Activated naive CD8-positive, alpha-beta T cell treated with anti-CD3 and anti-CD28 coated beads, Interleukin-2, amount 50 U/mL, for 16 hours (primary cell): ENCODE measurements at places on chromosomes 1 and 21.
A peak's percentile ranks its signal among the peaks of the same experiment; 100 is the strongest.

GRCh38 chr1:205669341-205670149 lies 10.8 kb downstream of the SLC45A3 start:
- no peak for DNase-seq

GRCh38 chr21:29658934-29659203 lies 280.9 kb downstream of the GRIK1 start:
- no peak for DNase-seq

- DNase-seq, result peak; percentile 2
These were observed 51.8 kb upstream of the GFI1 start for GRCh38 chr1:92538413-92539061.

DNA sequence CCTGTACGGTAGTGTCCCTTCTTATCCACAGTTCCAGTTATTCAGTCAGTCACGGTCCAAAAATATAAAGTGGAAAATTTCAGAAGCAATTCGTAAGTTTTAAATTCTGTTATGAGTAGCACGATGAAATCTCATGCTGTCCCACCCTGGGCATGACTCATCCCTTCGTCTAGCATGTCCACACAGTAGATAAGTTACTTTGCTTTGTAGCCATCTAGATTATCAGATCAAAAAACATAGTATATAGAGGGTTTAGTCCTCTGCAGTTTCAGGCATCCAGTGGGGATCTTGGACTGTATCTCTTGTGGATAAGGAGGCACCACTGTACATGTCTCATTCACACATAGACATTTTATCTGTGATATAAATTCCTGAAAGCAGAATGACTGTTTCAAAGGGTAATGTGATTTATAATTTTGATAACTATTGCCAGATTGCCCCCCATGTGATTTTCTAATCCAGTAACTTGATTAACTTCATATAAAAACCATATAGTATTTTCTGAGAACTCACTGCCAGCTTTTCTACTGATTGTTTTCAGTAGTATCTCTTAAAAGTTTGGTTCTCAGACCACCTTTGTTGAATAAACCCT lies 143.3 kb downstream of the DYRK1A start:
- DNase-seq, result no peak

DNA sequence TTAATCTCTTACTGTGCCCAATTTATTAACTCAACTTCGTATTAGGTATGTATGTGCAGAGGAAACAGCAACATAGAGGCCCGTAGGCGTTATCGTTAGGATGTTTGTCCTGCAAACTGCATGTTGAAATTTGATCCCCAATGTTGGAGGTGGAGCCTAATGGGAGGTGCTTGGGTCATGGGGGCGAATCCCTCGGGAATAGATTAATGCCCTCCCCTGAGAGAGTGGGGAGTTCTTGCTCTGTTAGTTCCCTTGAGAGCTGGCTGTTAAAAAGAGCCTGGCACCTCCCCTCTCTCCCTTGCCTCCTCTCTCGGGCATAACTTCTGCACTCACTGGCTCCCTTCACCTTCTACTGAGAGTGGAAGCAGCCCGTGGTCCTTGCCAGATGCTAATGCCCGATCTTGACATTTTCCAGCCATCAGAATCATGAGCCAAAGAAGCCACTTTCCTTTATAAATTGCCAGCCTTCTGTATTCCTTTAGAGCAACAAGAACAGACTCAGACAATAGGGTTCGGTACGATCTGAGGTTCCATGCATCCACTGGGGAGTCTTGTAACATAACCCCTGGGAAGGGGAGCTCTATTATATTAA lies 149.0 kb upstream of the RAB4A start:
- DNase-seq, result no peak

DNA sequence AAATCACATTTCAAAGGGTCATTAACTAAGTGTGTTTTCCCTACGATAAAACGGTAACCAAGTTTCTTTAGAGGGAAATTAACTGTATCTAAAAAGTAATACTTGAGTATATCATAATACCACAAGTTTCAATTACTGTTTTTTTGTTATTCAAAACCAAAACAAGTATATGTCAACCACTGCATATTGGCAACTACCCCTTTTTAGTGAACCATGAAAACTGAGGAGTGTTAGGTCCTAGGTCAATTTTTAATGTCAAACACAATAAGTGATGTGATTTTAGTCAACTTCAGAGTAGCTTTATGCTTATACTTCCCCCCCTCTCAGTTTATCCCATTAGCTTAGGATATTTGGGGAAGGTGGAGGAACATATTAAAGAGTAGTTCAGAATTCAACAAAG lies 10.4 kb downstream of the NSL1 start:
- no peak for DNase-seq

DNA sequence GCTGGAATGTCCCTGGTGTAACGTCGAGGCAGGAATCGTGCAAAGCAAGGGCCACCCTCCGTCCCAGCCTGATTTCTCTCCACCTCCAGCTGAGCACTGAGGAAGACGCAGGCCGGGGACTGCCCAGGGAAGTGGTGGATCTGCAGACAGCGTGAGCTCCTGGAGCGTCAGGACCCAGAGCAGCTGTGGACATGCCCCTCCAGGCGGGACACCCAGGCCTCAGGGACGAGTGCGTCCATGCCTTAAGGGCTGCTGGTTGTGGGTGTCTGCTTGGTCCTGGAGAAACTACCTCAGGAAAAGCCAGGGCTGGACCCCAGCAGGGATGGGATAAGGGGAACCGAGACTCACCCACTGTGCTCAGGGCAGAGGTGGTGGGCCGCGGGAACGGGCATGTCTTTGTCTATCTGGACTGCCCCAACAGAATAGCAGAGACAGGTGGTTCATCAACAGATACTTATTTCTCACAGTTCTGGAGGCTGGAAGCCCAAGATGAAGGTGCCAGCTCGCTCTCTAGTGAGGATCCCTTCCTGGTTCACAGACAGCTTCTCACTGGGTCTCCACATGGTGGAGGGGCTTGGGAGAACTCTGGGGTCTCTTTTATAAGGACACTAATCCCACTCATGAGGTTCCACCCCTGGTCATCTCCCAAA lies 5.8 kb upstream of the MMEL1 start:
- DNase-seq, result no peak

DNA sequence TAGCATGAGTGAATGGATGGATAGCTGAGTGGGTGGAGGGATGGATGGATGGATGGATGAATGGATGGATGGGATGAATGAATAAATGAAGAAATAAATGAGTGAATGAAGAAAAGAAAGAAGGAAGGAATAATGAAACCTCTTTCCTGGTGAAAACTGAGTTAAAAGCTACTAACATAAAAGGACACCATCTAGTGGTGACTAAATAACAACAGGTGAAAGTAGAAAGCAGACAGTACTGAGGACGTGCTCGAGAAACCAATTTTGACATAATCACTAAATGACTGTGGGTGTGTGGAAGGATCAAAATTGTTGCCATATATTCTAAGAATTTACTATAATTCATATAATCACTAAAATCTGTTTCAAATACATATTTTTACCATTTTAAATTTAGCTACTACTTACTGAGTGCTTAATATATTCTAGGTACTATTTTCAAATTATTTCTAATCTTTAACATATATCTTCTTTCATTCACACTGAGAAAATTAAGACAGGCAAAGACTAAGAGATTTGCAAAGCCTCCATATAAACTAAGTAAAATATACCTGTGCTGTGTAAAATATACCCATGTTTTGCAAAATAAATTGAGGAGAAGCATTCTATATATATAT lies 522.9 kb downstream of the LRRIQ3 start:
- no peak for DNase-seq

DNA sequence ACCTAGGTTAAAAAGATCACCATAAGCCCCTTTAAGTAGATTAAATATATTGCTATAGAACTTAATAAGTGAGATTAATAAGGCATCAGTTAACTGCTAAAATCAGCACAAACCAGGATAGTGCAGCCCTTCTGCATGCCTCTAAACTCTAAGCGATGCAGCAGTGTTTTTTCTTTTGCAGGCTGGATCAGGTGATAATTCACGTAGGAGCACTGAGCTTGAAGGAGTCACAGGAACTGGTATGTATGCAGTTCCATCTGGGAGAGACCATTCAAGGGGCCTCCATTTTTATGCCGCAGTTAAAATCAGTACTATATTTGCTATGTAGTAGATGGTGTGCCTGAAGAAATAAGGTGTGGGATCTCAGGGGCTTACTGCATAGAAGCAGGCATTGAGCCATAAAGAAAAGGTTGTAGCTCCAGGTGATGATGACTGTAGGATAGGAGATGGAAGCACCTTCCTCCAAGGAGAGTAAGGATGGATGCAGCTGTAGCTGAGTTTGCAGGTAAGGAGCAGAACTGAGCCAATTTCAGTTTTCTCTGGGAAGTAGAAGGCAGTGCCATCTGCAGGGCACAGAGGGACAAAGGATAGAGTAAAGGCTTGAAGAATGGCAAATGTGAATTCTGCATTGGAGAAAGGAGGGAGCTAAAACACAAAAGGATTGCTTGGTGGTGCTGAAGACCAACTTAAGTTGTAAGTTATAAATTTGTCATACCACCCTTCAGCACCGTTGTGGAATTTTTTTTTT lies 22.6 kb downstream of the NPL start:
- DNase-seq, result no peak

DNA sequence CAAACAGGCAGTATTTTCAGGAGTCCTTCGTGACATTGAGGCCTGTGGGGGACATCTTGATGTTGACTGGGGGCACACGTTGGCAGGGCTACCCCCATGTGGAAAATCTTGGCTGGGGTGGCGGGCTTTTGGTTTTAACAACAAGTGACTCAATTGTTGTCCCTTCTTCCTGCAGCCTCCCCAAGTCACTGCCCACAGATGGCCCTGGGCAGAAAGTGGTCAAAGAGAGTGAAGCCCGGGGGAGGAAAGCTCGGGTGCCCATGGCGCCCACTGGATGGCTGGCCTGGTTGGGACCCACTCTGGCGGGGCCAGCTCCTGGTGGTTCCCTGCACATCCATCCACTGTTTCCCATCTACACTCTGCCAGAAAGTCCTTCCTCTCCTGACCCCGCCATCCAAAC lies 24.6 kb upstream of the ZNF648 start:
- DNase-seq, result no peak

DNA sequence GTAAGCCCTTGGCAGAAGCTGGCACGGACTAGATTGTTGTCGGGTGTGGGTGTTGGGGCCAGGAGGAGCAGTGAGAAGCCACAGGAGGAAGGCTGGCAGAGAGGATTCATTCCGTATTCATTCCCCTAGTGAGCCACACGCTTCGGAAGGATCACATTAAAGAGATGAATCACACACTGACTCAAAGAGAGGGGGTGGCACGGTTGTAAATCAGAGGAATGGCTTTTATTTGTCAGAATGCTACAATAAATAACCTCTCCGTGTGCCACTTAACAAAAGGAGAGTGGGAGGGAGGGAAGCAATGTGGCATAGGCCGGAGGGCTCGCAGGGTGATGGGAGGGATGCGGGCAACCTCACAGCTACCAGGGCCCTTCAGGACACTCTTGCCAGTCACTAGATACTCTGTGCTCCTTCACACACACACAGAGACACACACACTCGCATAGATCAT lies 135.5 kb downstream of the HIVEP3 start:
- no peak for DNase-seq

GRCh38 chr1:85085417-85085816 lies 37.1 kb upstream of the MCOLN3 start:
- DNase-seq, result no peak

DNA sequence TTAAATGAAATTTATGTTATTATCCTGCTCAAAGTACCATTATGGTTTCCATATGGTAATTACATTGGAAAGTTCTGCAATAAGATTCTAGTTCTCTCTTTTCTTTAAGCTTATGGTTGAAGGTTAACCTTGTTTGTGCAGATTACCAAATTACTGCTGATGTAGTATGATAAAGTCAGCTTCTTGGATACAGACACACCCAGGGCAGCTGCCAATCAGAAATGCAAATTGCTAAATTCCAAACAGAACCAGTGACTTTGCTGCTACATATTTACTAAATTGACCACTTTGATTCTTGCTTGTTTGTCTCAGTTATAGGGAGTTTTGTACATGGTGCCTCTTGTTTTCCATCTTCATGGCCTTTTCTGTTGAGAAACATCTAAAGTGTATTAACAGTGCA lies 26.5 kb downstream of the GNAT2 start:
- no peak for DNase-seq

- DNase-seq, result no peak
These were observed 4.2 kb downstream of the GJA4 start for GRCh38 chr1:34796990-34797389.

DNA sequence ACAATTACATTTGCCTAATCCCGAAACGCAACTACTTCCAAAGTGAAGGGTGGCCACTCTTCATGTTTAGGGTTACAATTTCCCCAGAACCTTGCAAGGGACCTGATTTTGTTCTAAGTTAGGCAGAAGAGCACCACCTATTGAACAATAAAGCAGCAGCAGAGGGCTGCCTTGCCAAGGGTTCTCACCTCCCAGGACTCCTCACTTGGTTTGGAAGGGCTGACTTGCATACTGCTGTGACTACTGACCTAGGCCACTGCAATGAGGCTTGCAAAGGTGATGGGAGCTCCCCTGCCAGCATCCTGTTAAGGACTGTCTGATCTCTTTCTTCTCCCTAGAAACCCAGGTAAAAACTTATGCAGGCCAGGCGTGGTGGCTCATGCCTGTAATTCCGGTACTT lies 14.2 kb downstream of the MTOR start:
- no peak for DNase-seq

DNA sequence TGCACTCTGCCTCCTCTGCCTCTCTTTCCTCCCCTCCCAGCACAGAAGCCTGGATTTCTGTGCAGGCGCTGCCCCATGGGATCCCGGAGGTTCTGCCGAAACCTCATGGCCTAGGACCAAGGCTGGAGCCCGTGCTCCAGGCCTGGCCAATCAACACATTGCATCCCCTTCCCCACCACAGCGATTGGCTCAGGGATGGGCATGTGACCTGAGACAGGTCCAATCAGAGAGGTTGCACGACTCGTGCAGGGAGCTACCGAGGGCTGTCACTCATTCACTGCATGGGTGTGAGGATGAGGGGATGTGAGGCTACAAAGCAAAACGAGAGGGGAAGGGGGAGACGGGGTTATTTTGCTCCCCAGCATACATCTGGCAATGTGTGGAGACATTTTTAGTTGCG lies 3.3 kb upstream of the CELA2B start:
- no peak for DNase-seq

- DNase-seq, result no peak
These were observed 3.7 kb downstream of the FBXO42 start for GRCh38 chr1:16348414-16349182.
